HCT116 (cell line): ENCODE measurements at places on chromosomes 6 and 20. TPM values are rescaled to one million over a fixed set of nuclear protein-coding genes. Genes with fewer than 3 reads are reported as not detected.

DNA sequence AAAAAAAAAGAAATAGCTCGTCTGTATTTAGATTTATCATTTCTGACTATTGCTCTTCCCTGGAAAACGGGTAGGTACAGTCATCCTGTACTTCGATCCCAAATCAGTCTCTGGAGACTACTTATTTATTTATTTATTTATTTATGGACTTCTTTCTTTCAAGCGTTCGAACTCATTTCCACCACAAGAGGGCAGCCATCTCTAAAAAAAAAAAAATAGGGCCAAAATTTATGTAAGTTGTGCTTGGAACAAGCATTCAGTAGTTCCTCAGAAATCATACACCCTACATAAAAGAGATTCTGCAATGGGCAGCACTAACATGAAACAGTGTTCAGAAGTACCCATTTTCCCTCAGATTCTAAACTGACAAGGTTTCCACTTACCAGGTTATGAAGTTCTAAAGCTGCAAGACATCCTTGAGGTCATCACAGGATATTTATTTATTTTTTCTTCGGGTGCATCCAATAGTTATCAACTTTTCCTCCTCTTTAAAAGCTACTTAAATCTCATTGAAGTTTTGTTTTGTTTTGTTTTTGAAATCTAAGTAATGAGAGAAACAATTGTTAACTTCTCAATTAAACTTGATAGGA lies 1.9 kb upstream of the BMP2 start:
- no peak overlapping the region for H3K27ac ChIP-seq
- DNase-seq: peak; percentile 19
- no peaks in the 10 kb centered on the region for H3K36me3 ChIP-seq
- H3K4me3 ChIP-seq: no peak overlapping the region
- H3K27me3 ChIP-seq: no peaks in the 10 kb centered on the region

- no peaks in the 10 kb centered on the region for H3K4me1 ChIP-seq
- no peaks in the 10 kb centered on the region for H3K36me3 ChIP-seq
- no peak overlapping the region for H3K4me3 ChIP-seq
- DNase-seq: no peak
- no peak overlapping the region for H3K27ac ChIP-seq
Measured at GRCh38 chr6:12973386-12973785, 256.8 kb downstream of the PHACTR1 start.

DNA sequence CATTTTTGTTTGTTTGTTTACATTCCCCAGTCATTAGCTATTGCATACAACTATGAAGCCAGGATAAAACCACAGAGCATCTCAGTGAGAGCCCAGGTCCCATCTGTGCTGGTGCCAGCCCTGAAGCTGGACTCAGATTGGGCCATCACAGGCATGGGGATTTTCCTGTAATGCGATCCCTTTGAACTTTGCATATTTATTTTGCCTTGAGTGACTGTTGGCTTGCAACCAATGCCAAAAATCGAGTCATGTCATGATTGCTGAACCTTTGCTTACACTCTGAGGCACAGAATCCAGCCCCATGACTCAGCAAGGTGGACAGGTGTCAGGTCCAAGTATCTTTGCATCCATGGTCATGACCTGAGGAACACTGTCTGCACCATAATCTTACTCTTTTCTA lies 46.2 kb upstream of the GGTLC1 start:
- no peak overlapping the region for H3K27ac ChIP-seq
- DNase-seq: no peak
- H3K4me3 ChIP-seq: no peak overlapping the region
- H3K27me3 ChIP-seq: no peaks in the 10 kb centered on the region

DNA sequence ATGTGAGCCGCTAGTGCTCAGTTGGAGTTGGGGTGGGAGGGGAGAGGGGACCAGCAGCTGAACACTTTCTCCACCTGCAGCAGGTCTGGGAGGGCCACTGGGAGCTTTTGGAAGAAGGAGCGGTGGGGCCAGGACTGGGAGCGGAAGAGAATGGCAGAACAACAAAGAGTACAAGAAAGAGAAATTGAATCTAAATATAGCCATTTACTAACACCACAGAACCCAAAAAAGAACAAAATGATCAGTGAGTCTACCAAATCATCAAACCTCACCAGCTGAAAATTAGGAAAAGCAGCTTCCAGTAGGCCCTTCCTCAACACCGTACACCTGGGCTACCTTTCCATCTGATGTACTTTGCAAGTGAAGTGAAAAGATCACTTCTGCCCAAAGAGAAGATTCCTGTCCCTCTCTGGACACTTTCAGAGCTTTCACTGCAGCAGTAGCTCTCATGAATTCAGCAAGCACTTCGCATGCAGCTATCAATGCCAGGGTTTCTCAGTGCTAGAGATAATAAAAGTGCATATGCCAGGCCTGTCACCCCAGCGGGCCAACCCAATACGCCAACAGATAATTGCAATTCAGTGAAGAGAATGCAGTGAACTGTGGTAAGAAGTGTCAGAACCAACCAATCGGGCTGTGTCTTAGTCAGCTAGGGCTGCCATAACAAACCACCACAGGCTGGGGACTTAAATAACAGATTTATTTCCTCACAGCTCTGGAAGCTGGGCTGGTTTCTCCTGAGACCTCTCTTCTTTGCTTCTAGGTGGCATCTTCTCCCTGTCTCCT lies 597 bp downstream of the LY86 start:
- H3K4me3 ChIP-seq: no peak overlapping the region
- no peak for DNase-seq
- H3K36me3 ChIP-seq: no peaks in the 10 kb centered on the region
- H3K4me1 ChIP-seq: no peaks in the 10 kb centered on the region

DNA sequence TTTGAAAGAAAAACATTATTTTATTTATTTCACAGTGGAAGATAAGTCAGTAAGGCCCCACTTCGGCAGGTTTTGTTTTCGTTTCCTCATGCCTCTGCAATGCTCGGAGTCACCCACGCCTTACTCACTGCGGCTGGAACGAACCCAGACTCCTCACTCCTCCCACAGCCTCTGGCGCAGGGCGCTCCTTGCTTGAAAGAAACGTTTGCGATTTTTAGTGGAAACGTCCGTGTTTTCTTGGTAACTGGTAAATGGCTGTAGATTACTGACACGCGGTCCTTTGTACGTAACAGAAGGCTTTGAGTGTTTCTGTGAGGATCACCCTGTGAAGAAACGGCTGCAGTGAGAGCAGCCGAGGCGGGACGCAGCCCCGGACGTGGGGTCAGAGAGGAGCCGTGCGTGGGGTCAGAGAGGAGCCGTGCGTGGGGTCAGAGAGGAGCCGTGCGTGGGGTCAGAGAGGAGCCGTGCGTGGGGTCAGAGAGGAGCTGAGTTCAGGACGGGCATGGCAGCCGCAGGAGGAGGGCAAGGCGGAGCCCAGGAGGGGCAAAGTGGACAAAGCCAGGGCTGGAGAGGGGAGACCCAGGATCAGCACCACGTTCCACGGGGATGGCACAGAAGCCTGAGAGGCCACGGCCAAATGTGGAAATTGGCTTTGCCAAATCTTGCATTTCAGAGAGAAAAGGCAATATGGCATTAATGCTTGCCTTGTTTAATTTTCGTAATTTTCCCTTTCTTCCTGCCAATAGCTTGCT lies 198.6 kb upstream of the THBS2 start:
- peaks cover 4% of the 10 kb centered on the region; the same call in 1 of the 2 replicates for H3K4me1 ChIP-seq
- peak; percentile 45 for DNase-seq
- no peaks in the 10 kb centered on the region for H3K27me3 ChIP-seq
- peak overlapping the region; percentile 13 for H3K27ac ChIP-seq

The MEI4 gene
- total RNA-seq: not detected

The FRS3 gene
- total RNA-seq: 5.9 TPM
